NCI-H748 treated with DMSO at 0.1 percent for 48 hours (cell line): ENCODE measurements at places on chromosomes 7 and 10.

- no peak for DNase-seq
Measured at GRCh38 chr10:104300002-104300735, 31.2 kb downstream of the GSTO2 start.

DNA sequence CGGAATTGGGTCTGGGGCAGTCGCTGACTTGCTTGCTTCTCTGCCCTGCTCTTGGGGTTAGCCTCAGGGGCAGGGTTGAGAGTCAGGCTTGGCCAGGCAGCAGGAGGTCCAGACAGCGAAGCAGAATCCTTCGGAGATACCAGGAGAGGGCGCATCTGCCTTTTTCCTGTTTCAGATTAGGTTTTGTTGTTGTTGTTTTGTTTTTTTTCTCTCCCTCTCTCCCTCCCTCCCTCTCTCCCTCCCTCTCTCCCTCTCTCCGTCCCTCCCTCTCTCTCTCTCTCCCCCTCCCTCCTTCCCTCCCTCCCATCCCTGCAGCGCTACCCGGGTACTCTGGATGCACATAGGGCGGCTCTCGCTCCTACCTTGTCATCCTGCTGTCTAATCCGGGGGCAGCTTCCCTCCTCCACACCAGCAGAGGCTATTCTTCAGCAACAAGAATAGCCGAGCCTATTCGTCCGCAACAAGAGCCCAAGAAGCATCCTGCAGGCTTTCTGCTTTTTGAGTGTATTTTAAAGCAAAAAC, 758 bp upstream of the OPTN start:
- peak; percentile 67 for DNase-seq

DNA sequence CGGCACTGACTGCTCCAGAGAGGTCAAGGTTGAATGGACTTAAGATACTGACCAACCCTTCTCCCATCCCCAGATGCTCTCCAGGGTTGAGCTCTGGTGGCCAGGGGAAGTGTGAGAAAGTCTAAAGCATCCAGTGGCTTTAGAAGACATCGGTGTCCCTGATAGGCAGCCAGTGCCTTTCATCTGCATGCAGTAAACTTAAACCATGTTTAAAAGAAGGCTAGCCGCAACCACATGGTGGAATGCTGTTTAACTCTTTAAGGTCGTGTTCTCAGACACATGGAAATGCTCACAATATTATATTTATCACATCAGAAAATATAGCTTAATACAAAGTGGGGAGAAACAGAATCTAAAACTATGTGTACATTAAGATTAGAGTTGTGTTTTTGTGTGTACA, 137.0 kb downstream of the CNNM2 start:
- no peak for DNase-seq

- DNase-seq: no peak
Measured at GRCh38 chr7:104124893-104125477, 82.8 kb downstream of the ORC5 start.

DNA sequence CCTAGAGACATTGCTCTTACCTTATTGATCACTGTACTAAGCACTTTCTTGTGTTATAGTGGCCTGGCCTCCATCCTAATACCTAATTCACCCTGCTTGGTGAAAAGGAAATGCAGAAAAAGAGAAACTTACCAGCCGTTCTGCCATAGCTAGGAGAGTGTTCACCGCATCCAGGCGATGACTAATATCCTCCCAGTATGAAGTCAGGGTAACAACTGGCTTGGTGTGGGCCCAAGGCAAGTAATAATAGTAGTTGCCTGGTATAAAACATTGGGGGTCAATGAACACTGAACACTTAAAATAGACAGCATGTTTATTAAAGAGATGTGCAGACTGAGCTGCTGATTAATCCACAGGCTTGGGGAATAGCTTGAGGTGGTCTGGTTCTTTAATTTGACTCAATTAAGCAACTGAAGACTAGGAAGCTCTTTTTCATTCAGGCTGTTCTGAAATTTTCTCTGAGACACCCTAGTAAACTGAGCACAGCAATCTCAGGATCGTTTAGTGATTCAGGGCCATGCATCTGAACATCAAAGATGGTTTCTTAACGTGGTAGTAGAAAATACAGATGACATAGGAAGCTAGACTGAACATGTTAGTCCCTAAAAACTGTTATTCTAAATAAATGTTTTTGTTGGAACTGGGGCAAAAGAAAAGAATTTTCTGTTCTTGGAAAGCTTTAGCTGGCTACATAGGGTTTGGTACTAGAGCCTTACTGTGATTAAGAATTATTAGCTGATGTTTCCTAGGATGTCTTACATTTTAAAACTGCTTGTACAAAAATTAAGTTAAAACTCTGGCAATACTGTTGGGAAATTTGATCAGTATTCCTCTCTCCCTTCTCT, 102.2 kb downstream of the MYOF start:
- DNase-seq: no peak

DNA sequence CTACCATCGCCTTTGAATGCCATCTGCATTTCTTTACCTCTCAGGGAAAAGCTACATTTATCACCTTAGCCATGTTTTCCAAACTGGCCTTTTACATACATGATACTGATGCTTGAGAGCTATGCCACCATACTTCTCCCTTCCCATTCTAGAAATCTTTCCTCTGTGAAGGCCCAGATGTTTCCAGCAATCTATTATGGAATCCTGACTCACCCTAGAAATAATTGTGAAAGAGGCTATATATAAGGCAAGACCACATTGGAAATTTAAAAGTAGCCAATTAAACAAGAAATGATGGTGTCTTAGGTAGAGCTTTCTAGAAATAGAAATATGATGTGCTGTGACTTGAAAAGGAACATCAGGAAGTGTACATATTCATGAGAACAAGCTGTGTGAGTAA, 389.7 kb downstream of the INHBA start:
- no peak for DNase-seq

GRCh38 chr10:113522460-113522859, 30.4 kb upstream of the HABP2 start:
- no peak for DNase-seq

DNA sequence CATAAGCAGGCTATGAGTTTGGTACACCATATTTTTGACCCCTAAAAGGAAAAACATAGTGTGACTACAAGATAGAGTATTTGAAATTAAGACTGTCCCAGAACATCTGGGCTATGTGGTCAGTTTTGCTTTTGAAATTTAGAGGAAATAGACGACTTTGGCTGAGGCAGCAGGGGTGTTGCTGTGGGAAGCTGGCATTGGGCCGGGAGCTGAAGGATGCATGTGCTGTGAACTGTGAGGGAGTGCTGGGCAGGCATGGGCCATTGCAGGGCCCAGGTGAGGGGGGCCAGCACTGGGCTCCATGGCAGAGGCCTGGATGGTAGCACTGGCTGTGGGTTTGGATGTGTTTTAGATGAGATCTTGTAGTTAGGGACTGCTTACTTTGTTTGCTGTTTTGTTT, 168.3 kb downstream of the BMPER start:
- DNase-seq: no peak

- no peak for DNase-seq
Measured at GRCh38 chr7:26070290-26070689, 81.7 kb upstream of the NFE2L3 start.

- no peak for DNase-seq
Measured at GRCh38 chr10:6892864-6893263, 312.8 kb upstream of the PRKCQ start.

- DNase-seq: no peak
Measured at GRCh38 chr10:77007834-77008233, 629.8 kb downstream of the KCNMA1 start.

DNA sequence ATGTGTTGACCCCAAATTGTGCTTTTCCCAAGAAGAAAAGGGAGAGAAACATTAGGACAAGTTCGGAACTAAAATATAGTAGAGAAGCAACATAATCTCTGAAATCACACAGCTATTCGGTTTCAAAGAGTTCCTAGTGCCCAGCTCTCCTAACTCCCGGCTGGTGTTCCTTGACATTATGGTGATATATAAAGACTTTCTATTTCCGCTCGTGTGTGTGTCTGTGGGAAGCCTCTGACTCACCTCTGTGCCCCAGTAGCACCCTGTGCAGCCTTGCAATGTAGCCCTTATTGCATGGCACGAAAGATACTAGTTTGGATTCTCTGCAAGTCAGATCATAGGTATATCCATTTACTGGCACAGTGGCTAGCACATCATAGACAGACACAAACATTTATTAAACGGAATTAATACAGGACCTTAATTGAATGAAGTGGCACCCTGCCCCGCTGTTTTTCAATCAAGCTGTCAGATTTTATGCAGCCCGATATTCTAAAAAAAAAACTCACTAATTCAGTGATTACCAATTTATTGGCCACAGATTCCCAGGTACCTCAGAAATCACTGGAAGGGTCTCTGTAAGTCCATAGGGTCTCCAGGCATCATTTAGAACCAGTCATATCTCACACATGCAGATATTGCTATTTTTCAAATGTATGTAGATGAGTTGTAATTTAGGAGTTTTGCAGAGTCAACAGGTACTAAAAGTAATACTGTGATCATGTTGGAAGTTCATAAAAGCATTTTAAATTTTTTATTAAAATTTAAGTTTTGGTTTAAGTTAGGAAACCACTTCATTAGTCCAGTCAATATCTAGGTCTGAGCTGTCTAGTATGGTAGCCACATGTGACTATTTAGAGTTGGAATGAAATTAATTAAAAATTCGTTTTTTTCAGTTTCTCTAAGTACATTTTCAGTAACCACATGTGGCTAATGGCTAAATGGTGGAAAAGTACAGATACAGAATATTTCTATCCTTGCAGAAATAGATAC, 43.3 kb downstream of the SFTPD start:
- DNase-seq: no peak

DNA sequence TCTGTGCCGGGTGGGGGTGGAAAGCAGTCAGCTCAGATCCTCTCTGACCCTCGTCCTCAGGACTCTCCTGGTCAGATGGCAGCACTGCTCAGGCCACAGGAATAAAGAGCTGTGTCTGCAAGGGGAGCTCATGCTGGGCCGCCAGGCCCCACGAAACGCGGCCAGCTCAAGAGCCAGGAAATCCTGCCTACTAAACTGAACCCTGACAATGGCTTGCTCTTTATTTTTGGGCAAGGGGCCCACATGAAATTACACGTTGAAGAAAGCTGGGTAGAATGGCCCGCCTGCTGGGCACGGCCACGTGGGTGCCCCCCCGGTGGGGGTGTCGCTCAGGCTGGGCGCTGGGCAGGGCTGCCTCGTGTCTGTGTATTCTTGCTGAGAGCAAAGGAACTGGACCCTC, 103.0 kb downstream of the ITIH5 start:
- DNase-seq: no peak
